Omental fat pad (tissue), 4 donors: ENCODE measurements at places on chromosomes 3 and 15. TPM values are rescaled to one million over a fixed set of nuclear protein-coding genes. Genes with fewer than 3 reads are reported as not detected.

DNA sequence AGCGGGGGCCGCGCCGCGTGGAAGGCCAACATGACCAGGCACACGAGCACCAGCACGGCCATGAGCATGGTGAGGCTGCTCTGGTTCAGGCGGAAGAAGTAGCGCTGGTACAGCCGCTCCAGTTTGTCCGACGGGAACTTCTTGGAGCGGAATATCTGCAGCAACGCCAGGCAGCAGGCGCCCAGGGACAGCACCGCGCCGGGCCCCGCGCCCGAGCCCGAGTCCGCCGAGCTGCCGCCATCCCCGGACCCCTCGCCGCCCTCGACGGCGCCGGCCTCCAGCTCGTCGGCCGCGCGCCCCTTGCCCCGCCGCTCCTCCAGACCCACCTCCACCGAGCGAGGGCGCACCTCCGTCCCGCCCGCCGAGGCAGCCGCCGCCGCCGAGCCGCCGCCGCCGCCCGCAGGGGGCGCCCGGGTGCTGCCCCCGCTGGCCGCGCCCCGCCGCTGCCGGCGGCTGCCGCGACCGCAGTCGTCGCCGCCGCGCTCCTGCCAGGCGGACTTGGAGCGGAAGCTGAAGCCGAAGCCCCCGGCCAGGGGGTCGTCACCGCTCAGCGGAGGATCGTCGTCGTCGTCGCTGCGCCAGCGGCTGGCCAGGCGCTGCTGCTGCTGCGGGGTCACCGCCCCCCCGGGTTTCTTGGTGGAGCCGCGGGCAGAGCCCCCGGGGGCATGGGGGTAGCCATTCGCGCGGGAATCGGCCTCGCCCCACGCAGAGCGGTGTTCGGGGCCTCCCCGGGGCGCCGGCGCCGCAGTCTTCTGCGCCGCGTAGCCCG lies 957 bp downstream of the ADCY5 start:
- DNase-seq, result no peak

DNA sequence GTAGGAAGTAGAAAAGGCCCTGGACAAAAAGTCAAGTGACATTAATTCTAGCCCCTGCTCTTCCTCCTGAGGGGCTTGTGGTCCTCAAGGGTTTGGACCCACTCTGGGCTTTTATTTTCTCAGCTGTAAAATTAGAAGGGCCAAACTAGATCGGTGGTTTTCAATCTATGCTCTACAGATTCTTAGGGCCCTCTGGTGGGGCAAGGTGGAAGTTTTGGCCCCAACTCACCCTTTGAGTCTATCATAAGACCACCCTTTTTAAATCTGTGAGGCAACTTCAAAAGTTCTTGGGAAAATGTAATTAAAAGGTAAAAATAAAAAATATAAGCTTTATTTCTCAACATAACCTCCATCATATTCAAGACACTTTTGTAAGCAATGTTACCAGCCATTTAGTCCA lies 25.6 kb upstream of the CFAP161 start:
- DNase-seq, result no peak

DNA sequence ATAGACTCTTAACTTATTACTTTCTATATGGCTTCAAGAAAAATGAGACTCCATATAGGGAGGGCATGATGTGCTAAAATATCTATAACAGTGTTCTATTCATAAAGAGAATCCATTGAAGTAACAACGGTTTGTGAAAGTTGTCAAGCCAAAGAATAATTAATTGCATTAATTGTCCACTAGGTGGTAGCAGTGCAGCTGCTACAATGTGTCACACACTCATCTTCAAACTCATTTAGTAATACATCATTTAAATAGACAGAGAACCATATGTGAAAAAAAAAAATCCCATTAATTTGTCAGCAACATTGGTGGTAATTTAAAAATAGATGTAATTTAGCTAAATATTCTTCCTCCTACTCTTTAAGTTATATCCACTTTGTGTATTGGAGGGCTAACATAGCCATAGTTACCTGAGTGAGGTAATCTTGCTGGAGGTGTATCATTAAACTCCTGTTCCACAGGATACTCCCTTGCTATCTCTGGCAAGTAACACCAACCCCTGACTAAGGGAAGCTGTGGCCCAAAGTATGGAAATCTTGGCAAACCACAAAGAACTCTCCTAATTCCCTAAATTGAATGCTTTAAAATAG lies 3.7 kb upstream of the CPA3 start:
- no peak for DNase-seq

DNA sequence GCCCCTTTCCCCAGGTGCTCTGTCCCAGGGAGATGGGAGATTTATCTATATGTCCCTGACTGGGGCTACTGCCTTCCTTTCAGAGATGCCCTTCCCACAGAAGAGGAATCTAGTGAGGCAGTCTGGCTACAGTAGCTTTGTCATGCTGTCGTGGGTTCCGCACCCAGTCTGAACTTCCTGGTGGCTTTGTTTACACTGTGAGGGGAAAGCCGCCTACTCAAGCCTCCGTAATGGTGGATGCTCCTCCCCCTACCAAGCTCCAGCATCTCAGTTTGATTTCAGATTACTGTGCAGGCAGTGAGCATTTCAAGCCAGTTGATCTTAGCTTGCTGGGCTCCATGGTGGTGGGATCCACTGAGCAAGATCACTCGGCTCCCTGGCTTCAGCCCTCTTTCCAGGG lies 35.4 kb upstream of the SLC7A14 start:
- DNase-seq, result no peak

DNA sequence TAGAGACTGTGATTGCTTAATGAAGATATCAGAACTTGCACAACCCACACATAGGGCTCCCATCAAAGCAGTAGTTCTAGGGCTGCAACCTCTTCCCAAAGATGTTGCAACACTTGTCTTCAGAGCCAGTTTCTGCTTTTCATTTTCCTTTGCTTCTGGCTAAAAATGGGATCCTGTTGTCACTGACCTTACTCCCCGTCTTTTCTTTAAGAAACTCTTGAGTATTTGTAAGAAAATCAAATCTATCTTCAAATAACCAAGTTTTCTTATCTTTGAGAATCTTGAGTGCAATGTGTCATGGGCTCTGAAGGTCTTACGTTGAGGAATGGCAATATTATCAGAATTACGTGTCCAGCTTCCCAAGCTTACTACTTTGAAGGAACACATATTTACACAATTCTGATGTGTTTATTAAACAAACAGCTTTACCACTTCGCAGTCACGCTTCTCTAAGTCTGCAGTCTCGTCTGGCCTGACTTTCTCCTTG lies 24.1 kb downstream of the CACNA1D start:
- no peak for DNase-seq

- no peak for DNase-seq
Measured at GRCh38 chr3:124275412-124275811, 283.5 kb upstream of the ROPN1 start.

GRCh38 chr3:105527949-105528348 lies 161.2 kb downstream of the ALCAM start:
- DNase-seq, result no peak

DNA sequence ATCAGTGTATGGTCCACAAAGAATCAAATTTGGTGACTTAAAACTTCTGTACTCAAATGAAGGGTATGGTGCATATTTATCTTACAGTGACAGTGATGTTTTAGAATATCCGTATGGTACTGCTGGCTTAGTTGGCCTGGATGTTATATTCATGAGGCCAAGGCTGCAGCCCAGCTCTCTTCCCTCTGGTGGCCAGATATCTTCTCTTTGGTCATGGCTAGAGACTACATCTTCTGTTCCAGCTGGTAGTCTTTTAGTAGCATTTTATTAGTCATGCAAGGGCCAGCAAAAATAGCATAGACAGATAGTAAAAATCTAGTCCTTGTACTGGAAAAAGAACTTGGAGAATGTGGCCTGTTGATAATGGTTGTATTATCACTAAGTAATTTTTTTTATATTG lies 124.0 kb upstream of the ROPN1 start:
- DNase-seq, result no peak

GRCh38 chr3:23824699-23825444 lies 19.1 kb downstream of the UBE2E1 start:
- no peak for DNase-seq

- DNase-seq, result no peak
Measured at GRCh38 chr15:83999396-84000135, 236.0 kb upstream of the GOLGA6L4 start.

- DNase-seq, result no peak
Measured at GRCh38 chr3:178084938-178085816, 451.1 kb upstream of the KCNMB2 start.

DNA sequence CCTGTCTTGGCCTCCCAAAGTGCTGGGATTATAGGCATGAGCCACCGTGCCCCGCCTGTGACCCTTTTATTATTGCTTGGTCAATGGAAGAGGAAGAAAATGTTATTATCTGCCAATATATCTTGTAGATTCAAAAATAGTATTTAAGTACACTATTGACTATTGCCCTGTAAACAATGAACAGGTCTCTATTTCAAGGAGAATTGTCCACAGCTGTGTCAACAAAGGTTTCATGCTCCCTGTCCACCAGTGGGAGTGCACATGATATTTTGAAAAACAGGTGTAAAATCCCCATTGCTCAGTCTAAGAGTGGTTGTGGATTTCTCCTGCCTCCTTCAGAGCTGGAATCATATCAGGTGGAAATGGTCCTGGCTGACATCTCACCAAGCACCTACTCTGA lies 36.5 kb upstream of the IGF1R start:
- no peak for DNase-seq

- no peak for DNase-seq
Measured at GRCh38 chr3:168047190-168047795, 48.4 kb downstream of the GOLIM4 start.

DNA sequence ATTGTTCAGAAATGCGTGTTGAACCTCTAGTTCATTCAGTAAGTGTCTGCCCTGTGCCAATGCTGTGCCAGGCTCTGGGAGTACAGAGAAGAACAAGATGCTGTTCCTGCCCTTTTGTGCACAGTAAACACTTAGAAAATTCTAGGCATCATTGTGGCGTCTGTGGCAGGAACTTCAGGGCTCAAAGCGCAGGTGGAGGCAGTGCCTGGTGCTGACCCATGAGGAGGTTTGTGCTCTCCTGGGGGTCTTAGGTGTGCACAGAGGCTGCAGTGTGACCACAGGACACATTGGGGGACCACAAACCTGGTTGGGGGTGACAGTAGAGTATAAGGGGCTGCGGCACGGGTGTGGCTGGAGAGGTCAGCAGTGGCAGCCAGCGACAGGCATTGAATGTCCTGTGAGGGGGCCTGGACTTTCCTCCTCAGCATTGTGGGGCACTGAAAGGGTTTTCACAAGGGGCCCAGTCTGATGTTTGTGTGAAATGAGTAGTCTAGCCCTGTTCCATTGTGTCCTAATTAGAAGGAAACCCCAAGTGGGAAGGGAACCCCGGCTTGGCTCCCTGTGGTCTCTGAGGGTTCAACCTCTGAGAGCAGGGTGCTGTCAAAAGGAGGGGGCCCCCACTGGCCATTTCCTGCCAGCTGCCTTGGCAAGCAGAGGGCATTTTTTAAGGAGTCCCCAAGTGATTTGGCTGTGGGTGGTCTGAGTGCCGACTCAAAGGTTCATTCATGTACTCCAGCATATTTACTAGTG lies 20.9 kb downstream of the MRAS start:
- DNase-seq, result no peak

GRCh38 chr3:132843851-132844553 lies 121.8 kb upstream of the NPHP3 start:
- DNase-seq, result no peak

DNA sequence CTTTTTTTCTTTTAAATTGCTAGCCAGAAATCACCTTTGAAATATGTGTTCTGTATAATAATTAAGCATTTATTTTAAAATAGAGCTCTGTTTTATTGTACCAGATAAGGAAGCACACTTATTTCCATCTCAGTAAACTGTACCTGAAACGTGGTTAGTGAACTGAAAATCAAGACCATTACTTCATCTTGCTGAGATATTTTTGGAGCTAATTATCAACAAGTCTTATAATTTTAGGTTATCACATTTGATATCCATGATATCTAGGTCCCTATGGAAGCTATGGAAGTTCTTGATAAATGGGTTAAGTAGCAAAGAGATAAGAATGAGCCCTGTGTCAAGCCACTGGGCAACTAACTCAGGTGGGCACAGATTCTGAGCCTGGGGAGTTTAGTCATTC lies 187.2 kb downstream of the NFKBIZ start:
- DNase-seq, result no peak

GRK7 gene
- not detected for total RNA-seq

DALRD3 gene
- total RNA-seq, result 34.6 TPM

MYH15 gene
- not detected for total RNA-seq

CASR gene
- not detected for total RNA-seq

CLDN16 gene
- total RNA-seq, result not detected

VWA5B2 gene
- total RNA-seq, result 0.47 TPM
